ENCODE measurements at places on chromosomes 1 and 21.

DNA sequence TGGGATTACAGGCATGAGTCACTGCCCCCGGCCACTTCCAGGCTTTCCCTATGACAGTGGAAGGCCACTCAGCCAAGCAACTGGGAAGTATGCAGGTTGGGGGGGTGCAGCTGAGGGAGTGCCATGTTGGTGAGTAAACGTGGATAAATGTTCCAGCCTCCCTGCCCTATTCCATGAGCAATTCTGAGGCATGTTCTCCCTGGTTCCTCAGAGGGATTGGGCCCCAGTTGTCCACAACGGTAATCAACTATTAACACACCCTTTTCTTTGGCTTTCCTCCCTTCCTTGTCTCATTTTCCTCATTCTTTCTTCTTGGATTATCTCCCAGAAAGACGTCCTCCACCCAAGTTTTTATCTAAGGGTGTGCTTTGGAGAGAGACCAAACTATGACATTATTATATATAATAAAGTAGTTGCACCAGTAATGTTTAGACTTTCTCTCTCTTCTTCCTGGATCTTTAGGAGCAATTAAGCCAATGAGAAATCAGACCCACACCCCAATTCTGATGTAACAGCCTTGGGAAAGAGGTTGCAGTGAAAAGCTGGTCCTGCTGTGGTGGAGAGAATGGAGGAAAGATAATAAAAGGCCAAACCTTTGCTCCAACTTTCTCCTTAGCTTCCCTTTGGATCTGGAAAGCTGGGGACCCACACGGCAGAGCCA is 6.8 kb upstream of the SLAMF9 start:
- DNase-seq = no peak

DNA sequence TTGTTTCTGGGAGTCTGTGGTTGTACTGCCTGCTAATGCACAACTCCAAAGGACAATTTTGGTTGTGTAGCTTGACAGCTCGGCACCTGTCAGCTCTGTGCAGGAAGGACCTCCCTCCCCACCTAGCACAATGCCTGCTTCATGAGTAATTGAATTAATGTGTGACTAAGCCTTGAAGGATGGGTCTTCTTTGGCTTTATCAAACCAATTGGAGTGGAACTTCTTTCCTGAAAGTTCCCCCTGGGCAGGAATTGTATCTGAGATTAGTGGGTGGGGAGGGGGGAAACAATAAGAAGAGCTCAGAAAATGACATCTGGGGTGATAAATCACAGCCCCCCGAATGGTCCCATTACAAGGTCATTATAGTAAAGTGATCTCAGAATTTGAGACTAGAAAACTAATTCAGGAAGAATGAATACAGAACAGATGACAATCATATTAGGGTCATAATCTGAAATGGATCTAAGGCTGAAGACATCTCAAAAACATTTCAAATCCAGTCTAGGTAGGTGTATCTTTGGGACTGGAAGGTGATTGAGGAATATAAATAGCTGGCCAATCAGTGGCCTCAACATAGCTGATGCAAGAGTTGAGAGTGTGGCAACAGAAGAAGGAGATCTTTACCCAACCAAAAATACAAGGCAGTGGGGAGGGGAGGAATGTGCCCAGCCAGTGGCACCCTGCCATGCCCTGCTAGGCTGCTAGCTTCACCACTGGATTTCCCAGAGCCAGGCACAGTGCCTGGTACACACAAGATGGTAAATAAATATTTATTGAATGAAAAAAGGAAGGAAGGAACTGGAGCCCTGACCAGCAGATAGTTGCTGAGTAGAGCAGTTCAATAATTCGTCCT is 10.1 kb upstream of the SESN2 start:
- no peak for DNase-seq

- DNase-seq = no peak
Observed at GRCh38 chr1:73100216-73100615, 817.9 kb upstream of the NEGR1 start.

GRCh38 chr1:115492880-115493279 is 148.9 kb upstream of the VANGL1 start:
- no peak for DNase-seq

GRCh38 chr1:74280642-74281396 is 45.6 kb downstream of the TNNI3K start:
- no peak for DNase-seq

- no peak for DNase-seq
Observed at GRCh38 chr1:83087851-83088250, 911.1 kb downstream of the TTLL7 start.

- no peak for DNase-seq
Observed at GRCh38 chr1:29453502-29454240, 217.3 kb downstream of the PTPRU start.

All from omental fat pad (tissue), 4 donors.